ENCODE measurements at places on chromosomes 3 and 15.

DNA sequence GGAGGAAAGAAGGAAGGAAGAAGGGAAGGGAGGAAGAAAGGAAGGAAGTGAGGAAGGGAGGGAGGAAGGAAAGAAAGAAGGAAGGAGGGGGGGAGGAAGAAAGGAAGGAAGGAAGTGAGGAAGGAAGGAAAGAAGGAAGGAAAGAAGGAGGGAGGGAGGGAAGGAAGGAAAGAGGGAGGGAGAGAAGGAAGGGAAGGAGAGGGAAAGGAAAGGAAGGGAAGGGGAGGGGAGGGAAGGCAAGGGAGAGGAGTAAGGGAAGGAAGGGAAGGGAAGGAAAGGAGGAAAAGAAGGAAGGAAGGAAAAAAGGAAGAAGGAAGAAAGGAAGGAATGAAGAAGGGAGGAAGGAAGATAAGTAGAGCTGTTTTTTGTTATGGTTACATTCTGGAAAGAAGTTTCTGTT is 141.2 kb downstream of the LRRC3B start:
- DNase-seq: no peak

- no peak for DNase-seq
Observed at GRCh38 chr3:4853749-4854140, 125.5 kb upstream of the BHLHE40 start.

DNA sequence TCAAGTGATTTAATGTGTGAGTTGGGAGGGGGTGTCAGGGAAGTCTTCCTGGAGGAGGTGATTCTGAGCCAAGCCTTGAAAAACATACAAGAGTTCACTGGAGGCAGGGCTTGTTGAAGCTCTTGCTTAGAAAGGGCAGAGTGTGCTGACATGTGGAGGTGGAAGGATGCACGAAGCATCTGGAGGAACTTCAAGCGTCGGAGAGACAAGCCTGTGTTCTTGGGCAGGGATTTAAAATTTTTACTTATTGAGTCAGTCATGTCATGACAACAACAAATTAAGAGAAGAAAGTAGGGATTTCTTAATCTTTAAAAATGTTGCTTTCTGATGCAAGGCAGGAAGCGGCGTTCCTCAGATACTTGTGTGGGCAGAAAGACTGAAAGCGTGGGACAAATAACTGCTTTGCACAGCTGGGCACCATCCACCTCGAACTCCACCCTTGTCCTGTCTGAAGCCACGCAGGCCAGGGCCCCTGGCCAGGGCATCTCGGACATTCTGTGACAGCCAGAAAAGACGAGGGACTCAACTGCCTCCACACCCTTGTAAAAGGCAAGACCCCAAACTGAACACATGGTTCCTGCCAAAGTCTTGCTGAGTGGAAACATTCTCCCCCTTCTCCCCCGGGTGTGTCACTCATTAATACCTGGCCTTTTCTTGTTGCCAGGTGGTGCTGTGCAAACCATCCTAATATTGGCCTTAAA is 6.9 kb upstream of the IL16 start:
- DNase-seq: no peak

- DNase-seq: no peak
Observed at GRCh38 chr3:159322322-159322939, 520.6 kb downstream of the MFSD1 start.

DNA sequence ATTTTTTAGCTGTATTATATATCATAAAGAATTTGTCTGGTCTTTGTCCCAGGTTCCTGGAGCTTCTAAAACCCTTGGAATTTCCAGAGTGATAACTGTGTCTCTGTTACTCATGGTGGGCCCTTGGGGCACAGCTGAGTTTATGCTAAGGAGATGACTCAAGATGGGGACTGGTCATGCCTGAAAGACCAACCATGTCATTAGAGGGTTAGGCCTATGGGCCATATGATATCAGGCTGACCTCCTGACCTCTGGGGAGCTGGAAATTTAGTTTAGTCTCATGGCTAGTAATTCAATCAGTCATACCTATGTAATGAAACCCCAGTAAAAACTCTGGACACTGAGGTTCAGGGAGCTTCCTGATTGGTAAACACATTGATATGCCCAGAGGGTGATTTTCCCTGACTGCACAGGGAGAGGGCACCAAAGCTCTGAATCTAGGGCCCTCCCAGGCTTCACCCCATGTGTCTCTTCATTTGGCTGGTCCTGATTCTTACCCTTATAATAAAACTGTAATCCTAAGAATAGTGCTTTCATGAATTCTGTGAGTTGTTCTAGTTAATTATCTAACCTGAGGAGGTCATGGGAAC is 69.6 kb downstream of the EEFSEC start:
- no peak for DNase-seq

GRCh38 chr15:85422607-85423006 is 42.2 kb downstream of the AKAP13 start:
- no peak for DNase-seq

Measured in posterior cingulate gyrus (tissue), 11 donors.